ENCODE measurements at places on chromosomes 5 and 9. TPM values are rescaled to one million over a fixed set of nuclear protein-coding genes. Genes with fewer than 3 reads are reported as not detected.

Gene IL13
- total RNA-seq, result not detected

Gene EIF4E1B
- not detected for total RNA-seq

Gene FBLL1
- total RNA-seq, result 0.52 TPM

Gene SLC45A2
- total RNA-seq, result 0.52 TPM

Gene ADAMTS16
- total RNA-seq, result 5.7 TPM

Gene SPINK13
- total RNA-seq, result not detected

Gene MYOZ3
- 4.7 TPM for total RNA-seq

Gene QRFP
- total RNA-seq, result not detected

Gene CDH9
- total RNA-seq, result not detected

Gene IL5
- total RNA-seq, result not detected

Gene BNC2
- total RNA-seq, result 10.4 TPM

Gene SLC6A3
- total RNA-seq, result not detected

Gene SLC6A18
- not detected for total RNA-seq

Gene GPR150
- total RNA-seq, result under 0.01 TPM

Gene PDZD2
- 2.6 TPM for total RNA-seq

Gene CLIC3
- not detected for total RNA-seq

Gene IL31RA
- total RNA-seq, result 1.0 TPM

Gene FAM151B
- total RNA-seq, result 7.8 TPM

Gene NTRK2
- total RNA-seq, result 26.6 TPM

Gene PRDM9
- total RNA-seq, result not detected

Gene PCDHGA7
- total RNA-seq, result 3.7 TPM

Gene ZNF354C
- 11.0 TPM for total RNA-seq

Gene PLPPR1
- total RNA-seq, result 6.3 TPM

Gene PCSK1
- total RNA-seq, result not detected

Gene GALNT12
- 1.6 TPM for total RNA-seq

Gene SLC27A4
- 9.4 TPM for total RNA-seq

Gene SPINK7
- total RNA-seq, result not detected

Gene PKD2L2
- 2.6 TPM for total RNA-seq

Gene TRIM36
- total RNA-seq, result 2.6 TPM

Gene STPG3
- total RNA-seq, result not detected

Gene PLPP7
- total RNA-seq, result 34.4 TPM

Gene UCK1
- 9.4 TPM for total RNA-seq

Gene KYAT1
- 2.1 TPM for total RNA-seq

Gene STC2
- 3.1 TPM for total RNA-seq

Gene CDHR2
- total RNA-seq, result not detected

Gene OTULIN
- total RNA-seq, result 10.4 TPM

Gene ZNF483
- total RNA-seq, result 8.9 TPM

Gene FBP2
- 72.5 TPM for total RNA-seq

Gene TOR1A
- 11.0 TPM for total RNA-seq

Data from skeletal muscle tissue (tissue), 5 donors.